HT1080 (cell line): ENCODE measurements at places on chromosomes 13 and 19.

- DNase-seq, result no peak
These were observed 18.3 kb upstream of the ZNRF4 start for GRCh38 chr19:5436948-5437306.

GRCh38 chr19:4090356-4091220 is 23.9 kb upstream of the ZBTB7A start:
- no peak for DNase-seq

- no peak for DNase-seq
These were observed 304.2 kb downstream of the COG6 start for GRCh38 chr13:39959497-39960144.

GRCh38 chr19:19274146-19274545 is 1.0 kb upstream of the TM6SF2 start:
- DNase-seq, result no peak

GRCh38 chr19:1151037-1151724 is 22.9 kb downstream of the SBNO2 start:
- no peak for DNase-seq

DNA sequence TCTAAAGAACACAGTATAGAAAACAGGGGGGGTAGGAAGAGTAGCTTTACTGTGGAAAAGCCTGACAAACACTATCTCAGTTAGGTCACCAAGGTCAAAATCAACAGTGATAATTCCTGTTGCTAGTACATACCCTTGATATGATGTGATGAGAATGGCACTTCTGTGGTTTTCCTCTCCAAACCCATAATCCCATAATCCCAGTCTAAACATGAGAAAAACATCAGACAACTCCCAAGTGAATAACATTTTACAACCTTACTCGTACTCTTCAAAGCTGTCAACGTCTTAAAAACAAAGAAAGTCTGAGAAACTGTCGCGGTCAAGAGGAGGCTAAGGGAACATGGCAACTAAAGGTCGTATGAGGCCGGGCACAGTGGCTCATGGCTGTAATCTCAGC is 137.6 kb downstream of the FOXO1 start:
- DNase-seq, result no peak

GRCh38 chr19:7874076-7874896 is at the start of gene PRR36:
PRR36 (minus strand) TSS chr19:7874390; CDS start chr19:7873689, 701 bp downstream.
- DNase-seq, result no peak

DNA sequence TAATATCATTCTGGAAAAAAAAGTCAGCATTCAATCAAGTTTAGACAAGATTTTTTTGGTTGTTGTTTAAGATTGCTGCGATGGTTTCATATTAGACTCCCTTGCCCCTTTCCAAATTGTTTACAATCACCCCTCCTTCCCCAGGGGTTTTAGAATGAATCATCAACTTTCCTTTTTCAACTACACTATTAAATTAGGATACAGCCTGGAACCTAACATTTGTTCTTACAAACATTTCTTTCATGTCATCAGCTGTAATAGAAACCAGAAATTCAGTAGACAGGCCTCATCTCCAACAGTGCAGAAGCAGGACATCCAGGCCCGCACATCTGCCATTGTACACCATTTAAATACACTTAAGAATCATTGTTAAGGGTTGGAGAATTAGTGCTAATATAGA is 44.4 kb upstream of the WDFY2 start:
- DNase-seq, result no peak

DNA sequence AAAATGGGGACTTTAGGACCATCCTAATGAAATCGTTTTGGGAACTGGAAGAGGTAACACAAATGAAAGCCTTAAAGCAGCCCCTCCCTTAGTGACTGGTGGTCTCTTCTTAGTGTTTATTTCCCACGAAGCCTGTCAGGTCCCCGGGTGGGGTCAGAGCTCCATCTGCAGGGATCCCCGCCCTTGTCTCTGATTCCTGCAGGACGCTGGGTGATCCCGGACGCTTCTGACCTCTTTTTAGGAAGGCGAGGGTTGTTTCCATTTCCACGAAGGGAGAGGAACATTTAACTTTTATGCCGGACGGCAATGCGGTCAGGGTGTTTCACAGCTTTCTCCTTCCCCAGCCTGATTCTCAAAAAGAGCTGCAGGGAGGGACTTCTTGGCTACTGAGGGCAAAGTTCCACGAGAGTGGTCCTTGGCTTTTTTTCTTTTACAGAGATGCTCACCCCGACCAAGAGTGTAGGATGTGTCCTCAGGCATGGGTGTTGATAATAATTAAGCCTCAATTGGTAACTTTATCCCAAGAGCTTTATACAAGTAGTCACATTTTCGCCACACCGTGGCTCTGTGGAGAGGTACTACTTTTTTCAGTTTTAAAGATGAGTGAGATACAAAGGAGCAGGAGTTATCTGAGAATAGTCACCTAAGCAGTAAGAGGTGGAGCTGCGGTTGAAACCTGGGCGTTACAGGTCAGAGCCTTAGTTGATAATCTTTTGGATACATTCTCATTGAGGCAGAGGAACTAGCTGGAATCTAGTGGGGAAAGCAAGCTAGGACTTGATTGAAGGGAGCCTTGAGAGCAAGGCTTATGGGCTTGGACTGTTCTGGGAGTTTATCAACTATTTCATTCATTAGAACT is 813 bp downstream of the ZNF284 start:
- DNase-seq, result peak; percentile 8

- no peak for DNase-seq
These were observed 23.2 kb upstream of the GTF3A start for GRCh38 chr13:27401210-27401609.

GRCh38 chr13:39401046-39401705 is 201.8 kb downstream of the LHFPL6 start:
- DNase-seq, result no peak

DNA sequence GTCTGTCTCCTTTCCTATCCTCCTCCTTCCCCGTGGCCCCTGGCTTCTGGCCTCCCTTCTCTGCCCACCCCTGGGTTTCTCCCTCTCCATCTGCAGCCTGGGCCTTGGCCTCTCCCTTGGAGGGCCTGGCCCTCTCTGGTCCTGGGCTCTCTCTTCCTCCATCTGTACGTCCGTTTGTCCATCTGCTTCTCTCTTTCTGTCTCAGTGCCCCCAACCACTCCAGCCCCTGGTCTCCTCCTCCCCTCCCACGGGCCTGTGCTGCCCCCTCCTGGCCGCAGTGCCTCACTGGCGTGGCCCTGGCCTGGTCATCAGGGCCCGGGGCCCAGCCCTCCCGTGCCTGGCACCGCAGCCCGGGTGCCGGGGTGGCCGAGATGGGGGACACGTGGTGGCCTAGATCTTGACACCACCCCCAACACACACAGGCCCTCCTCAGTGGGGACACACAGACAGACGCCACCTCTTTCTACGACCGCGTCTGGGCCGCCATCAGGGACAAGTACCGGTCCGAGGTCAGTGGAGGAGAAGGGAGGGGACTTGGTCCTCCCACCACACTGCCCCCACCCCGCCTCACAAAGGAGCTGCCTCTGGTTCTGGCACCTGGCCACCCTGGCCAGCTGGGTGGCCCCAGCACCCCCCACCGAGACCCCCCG is 11.3 kb downstream of the PRKCSH start:
- DNase-seq, result no peak

- no peak for DNase-seq
These were observed 3.4 kb downstream of the TLE5 start for GRCh38 chr19:3058821-3059314.

DNA sequence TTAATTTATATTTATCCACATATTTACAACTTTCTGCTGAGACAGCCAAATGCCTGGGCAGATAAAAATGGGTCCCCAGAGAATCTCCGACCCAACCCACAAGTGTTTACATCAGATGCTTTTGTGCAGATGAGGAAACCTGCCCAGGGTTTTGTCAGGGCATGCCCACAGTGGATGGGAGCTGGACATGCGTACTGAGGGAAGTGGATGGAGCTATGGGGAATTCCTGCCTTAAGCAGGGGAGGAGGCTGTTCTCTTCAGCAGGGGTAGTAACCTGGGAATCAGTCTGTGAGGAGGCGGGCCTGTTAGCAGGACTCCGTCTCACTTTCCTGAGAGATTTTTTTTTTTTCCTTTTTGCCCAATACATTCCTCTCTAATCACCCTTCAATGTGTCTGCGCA is 122.9 kb downstream of the RFC3 start:
- DNase-seq, result peak; percentile 11

DNA sequence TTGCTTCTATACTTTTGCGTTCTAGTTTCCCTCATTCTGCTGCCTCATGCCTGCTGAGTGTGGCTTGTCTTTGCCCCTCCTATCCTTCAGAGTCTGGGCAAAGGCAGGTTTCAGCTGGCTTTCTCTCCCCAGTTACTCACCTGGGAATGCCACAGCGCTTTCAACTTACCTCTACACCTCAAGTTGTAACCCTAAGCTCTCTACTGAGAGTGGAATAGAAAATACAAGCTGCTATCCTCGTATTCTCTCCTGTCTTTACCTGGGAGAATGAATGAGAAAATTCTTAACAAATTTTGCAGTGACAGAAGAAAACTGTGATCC is 316.3 kb upstream of the KLF12 start:
- DNase-seq, result no peak

DNA sequence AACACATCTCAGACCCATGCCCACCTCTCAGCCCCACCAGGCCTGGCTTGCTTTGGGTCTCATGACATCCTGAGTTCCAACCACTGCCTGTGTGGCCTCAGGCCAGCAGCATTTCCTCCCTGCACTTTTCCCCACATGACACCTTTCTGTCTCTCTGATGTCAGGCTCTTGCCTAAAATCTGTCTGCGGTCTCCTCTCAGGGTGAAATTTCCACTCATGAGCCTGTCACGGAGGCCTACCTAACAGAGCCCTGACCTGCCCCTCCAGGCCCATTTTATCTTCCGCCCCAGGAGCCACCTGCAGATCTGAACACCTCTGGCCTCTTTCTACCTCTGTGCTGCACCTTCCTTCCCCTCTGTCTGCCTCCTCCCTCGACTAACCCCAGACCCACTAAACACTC is 93.5 kb downstream of the ZDHHC20 start:
- no peak for DNase-seq

GRCh38 chr19:4742723-4743646 is 19.3 kb upstream of the DPP9 start:
- no peak for DNase-seq

- no peak for DNase-seq
These were observed 3.5 kb downstream of the TMEM255B start for GRCh38 chr13:113762538-113762937.

DNA sequence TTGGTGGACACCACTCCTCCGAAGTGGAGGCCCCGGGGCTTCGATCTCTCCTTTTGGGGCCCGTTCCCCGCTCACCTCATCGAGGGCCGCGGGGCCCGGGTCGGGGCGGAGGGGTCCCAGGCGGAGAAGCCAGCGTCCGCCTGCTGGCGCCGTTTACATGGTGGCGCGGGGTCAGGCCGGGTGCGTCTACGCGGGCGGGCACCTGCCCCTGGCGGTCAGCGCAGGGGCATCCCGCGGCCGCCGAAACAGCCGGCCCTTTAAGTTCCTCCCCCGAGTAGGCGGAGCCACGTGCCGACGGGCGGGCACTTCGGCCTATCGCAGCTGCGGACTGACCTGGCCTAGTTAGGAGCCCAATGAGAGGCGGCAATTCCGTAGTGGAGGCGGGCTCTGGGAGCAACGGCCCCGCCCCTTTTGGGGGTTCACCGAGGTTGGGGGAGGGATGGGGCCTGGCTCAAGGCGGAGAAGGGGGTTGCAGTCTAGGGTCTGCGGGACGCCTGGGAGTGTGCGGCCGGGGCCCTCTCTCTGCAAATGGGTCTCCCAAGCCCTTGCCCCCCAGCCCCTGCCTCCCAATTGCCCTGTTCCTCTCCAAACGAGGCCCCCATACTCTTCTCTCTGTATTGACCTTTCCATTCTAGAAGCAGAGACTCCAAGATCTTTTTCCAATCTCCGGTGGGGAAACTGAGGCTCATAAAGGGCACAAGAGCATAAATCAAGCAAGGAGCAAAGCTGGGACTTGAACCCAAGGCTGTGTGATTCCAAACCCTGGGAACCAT is at the start of gene ABHD8:
TSS of gene ABHD8 (minus strand) at position 259 of the 773 bp plus-strand sequence. CDS start 1,809 bp downstream, outside the sequence.
- no peak for DNase-seq

DNA sequence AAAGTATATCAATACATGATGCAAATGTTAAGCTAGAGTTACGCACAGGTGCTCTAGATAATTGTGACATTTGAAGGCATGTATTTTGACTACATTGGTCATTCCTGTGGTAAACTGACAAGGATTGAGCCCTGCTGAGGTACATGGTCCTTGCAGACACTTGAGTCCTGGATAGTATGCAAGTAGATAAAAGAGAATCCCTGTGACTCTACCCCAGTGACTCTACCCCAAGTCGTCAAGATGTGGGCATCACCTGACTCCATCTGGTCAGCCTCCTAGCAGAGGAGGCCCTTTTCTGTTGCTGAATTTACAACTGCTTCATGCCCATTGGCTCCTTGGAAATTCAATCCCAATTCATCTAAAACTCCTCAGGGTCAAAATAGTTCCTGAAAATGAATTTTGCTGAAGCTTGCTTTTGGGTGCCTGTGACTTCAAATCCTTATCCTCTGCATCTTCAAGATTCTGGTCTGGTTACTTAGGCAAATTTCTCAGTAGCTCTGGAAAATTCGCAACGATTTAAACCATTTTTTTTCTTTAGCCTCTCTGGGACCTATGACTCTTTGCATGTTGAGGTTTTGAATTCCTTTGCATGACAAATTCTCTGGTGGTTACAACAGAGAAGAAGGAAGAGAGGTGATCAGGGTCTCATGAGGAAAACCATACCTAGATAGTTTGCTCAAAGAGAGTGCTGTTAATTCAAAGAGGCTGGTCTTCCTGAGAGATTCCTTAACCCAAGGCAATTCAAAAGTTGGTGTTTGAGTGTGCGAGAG is 422.1 kb downstream of the FGF9 start:
- no peak for DNase-seq

- no peak for DNase-seq
These were observed 2.9 kb downstream of the CD37 start for GRCh38 chr19:49338023-49338677.

DNA sequence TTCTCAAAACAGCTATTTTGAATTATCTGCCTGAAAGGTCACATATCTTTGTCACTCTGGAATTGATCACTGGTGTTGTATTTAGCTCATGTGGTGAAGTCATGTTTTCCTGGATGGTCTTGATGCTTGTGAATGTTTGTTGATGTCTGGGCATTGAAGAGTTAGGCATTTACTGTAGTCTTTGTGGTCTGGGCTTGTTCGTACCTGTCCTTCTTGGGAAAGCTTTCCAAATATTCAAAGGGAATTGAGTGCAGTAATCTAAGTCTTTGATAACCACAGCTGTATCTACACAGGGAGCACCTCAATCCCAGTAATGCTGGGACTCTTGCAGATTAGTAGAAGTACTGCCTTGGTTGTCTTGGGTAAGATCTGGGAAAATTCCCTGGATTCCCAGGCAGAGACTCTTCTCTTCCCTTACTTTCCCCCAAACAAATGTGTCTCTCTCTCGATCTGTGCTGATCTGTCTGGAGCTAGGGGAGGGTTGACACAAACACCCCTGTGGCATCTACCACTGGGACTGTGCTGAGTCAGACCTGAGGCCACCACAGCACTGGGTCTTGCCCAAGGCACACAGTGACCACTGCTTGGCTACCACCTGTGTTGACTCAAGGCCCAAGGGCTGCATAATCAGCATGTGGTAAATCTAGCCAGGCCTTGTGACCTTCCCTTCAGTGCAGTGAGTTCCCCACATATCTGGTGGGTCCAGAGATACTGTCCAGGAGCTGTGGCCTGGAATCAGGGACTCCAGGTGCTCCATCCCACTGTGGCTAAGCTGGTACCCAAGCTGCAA is 5.5 kb upstream of the CYP4F3 start:
- no peak for DNase-seq
